ENCODE measurements at places on chromosomes 3 and 15.

DNA sequence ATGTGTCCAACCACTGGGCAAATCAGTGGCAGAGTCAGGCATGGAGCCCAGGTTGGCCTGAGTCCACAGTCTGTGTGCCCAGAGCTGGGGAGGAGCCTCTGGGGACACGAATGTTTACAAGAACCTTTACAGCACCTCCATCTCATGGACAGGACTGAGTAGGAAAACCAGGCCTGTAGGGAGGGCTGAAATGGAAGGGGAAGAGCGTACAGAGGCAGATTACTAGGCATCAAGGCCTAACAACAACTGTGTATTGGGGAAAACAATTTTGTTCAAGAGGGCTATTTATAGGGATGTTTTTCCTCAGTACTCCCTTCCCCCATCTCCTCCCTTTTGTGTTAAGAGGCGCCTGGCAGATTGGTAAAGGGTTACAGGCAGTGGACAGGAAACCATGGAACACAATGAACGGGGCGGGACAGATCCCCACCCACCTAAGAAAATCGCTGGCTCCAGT lies 15.1 kb upstream of the ARHGAP31 start:
- DNase-seq, result no peak

DNA sequence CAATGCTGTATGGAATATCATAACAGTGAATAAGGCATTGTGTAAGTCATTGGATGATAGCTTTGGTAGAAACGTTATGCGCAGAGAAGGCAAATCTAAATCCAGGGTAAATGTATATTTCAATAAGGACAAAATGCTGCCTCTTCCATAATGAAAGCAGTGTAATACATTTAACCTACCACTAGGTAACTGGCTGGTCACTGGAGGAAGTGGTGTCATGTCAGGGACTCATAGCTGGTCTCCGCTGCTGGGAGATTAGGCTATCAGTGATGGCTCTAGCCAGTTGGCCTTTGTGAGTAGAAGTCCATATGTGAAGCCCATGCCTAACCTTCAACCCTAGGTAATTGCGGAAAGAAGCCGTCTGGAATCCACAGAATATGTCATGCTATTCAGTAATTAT lies 140.9 kb downstream of the NLGN1 start:
- no peak for DNase-seq

GRCh38 chr3:140145528-140145927 lies 210.5 kb downstream of the CLSTN2 start:
- no peak for DNase-seq

DNA sequence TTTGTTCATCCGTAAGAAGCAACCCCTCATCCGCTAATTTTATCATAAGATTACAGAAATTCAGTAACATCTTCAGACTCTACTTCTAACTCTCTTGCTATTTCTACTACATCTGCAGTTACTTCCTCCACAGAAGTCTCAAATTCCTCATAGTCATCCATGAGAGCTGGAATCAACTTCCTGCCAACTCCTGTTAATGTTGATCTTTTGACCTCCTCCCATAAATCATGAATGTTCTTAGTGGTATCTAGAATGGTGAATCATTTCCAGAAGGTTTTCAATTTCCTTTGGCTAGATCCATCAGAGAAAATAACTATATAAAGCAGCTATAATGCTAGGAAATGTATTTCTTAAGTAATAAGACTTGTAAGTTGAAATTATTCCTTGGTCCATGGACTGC lies 115.1 kb downstream of the TAFA4 start:
- DNase-seq, result no peak

GRCh38 chr3:55066551-55067047 lies 138.7 kb upstream of the LRTM1 start:
- no peak for DNase-seq

GRCh38 chr3:99253963-99254355 lies 352.5 kb upstream of the DCBLD2 start:
- DNase-seq, result no peak

Measured in OCI-M1 (cell line).